ENCODE measurements at places on chromosomes 11 and 22.

- DNase-seq = no peak
Measured at GRCh38 chr22:28977481-28977971, 84.1 kb downstream of the C22orf31 start.

DNA sequence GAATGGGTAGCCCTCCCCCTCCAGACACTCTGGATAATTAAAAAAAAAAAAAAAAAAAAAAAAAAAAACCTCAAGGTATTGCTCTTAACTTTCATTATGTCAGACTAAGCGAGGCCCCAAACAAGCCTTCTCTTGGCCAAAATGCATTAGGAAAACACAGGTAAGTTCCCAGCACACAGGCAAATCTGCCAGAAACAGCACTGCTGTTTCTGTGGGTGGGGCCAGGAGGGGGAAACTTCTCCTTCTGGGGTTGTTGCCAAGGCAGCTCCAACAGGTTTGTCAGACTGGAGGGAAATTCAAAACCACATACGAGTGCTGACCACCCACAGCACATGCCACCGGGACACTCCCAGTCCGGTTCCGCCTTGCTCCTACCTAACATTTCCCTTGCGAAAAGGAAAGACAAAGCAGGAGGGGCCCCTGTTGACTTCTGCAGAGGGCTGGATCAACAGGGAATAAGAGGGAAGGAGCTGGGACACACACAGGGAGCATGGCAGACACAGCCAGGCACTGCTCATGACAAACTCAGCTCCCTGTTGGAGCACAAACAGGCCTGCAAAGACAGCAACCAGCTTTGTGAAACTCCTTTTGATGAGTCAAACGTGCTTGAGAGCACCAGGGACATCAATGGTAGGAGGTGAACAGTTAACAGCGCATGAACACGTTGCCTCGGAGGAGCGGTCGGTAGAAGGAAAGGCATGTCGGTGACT is 55.0 kb downstream of the MYH9 start:
- no peak for DNase-seq

GRCh38 chr11:101723371-101723770 is 139.6 kb upstream of the TRPC6 start:
- no peak for DNase-seq

DNA sequence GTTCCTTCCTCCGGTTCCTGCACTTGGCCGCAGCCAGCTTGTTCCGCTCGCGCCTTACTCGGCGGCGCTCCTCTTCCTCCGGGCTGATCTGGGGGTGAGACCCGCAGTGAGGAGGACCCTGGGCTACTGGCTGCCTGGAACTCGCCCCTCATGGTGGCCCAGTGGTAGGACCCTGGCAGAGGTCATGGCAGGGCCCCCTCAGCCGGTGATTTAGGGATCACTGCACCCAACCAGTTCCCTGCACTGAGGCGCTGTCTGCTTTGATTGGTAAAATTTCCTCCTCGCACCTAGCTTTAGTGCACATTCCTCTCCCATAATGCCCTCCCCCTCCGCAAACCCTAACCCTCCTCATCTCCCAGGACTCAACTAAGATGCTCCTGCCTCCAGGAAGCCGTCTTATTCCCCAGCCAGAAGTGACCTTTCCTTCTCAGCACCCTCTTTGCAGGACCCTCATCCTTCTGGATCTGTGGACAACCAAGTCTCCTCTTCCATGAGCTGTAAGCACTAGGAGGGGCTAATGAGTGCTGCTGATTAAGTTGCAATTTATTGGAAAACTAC is 3.6 kb downstream of the CCDC85B start:
- peak; percentile 79 for DNase-seq

- no peak for DNase-seq
Measured at GRCh38 chr11:134882141-134882540, 470.1 kb upstream of the B3GAT1 start.

DNA sequence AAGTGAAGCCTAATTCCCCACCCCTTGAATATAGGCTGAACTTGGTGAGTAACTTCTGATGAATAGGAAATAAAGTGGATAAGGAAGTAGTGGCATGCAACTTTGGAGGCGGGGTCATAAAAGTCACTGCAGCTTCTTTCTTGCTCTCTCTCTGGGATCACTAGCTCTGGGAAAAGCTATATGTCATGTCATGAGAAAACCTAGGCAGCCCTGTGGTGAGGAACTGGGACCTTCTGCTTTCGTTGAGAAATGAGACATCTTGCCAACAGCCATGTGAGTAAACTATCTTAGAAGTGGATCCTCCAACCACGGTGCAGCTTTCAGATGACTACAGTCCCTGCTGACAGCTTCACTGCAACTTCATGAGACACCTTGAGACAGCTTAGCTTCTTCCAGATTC is 15.7 kb downstream of the ZNF214 start:
- DNase-seq = no peak

DNA sequence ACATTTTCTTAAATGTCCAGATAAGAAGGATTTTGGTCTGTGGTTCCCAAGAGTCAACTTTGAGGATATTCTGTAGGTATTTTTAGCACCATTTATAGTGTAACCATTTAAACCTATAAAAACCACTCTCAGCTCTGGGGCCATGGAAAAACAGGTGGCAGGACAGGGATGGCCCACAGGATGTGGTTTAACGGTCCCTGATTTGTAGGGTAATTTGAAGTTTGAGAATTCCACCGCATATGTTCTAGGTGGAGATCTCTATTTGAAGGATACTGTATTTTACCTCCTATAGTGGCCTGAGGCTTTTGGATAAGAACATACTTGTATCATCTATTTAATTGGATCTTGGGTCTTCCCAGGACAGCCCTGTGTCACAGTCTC is 62.4 kb upstream of the IGLL5 start:
- DNase-seq = no peak

GRCh38 chr11:88231894-88232482 is 56.7 kb upstream of the RAB38 start:
- DNase-seq = no peak

GRCh38 chr11:105208019-105208418 is 68.5 kb upstream of the CARD18 start:
- DNase-seq = no peak
